ENCODE measurements at places on chromosomes 2 and 18.

- no peak for DNase-seq
These were observed 19.0 kb downstream of the DIPK1C start for GRCh38 chr18:74438091-74438490.

DNA sequence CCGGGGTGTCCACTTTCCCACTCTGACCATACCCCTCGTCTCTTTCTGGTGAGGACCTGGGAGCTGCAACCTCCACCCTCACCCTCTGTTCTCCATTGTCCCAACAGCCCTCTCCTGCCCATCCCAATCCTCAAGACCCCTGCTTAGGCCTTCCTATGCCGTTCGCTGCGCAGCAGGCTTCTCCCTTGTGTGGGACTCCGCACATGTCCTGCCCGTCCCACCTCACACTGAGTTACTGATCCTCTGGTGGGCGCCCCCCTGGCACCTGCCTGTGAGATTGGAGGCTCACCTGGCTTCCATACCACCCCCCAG is 119.5 kb upstream of the SNTG2 start:
- DNase-seq = no peak

DNA sequence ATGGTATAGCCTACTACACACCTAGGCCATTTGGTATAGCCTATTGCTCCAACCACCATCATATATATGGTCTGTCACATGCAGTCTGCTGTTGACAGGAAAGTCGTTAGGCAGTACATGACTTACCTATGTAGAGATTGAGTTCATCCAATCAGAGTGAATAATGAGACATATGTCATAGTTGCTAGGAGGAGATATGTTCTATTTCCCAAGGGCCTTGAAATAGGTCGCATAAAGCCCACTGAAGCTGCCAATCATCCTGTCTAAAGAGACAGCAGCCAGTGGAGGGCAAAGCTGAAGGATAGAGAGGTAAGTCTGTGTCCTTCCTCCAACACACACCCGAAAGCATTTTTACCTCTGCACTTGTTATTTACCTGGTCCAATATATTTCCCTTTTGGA is 263.4 kb downstream of the PTPRM start:
- no peak for DNase-seq

- DNase-seq = no peak
These were observed 278.8 kb downstream of the RND3 start for GRCh38 chr2:150208689-150209088.

- DNase-seq = no peak
These were observed 67.4 kb downstream of the KLHL29 start for GRCh38 chr2:23452372-23452771.

- no peak for DNase-seq
These were observed 88.8 kb downstream of the ZCCHC2 start for GRCh38 chr18:62611453-62612288.

All from activated CD4-positive, alpha-beta T cell treated with anti-CD3 and anti-CD28 coated beads for 4 hours (primary cell).